ENCODE measurements at places on chromosomes 7 and 10.
A peak's percentile ranks its signal among the peaks of the same experiment; 100 is the strongest.

DNA sequence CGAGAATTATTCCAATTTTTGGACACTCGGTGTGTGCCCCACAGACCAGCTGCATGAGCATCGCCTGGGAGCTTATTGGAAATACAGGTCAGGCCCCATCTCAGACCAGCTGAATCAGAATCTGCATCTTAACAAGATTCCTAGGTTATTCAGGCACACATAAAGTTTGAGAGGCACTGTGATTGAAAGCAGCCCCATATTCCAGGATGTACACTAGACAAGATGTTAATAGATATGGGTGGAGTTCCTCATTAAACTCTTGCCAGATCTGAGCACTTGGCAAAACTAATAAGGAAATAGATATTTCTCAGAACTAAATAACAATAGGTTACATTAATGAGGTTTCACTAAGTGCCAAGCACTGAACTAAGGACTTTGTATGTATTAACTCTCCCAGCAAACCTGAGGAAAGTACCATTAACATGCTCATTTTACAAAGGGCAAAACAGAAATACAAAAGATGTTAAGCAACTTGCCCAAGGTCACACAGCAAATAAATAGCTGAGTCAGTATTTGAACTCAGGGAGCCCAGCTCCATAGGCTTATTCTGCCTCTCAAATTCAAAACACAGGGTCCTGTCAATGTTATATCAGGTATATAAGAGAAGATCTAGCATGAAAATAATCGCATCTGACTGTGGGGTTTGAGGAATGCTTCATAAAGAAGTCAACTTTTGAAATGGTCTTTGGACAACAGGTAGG lies 29.9 kb downstream of the PPP1R3C start:
- no peak for DNase-seq

- no peak for DNase-seq
Observed at GRCh38 chr7:139648941-139649425, 125.5 kb downstream of the CLEC2L start.

- DNase-seq = no peak
Observed at GRCh38 chr7:148535217-148535616, 55.3 kb upstream of the C7orf33 start.

DNA sequence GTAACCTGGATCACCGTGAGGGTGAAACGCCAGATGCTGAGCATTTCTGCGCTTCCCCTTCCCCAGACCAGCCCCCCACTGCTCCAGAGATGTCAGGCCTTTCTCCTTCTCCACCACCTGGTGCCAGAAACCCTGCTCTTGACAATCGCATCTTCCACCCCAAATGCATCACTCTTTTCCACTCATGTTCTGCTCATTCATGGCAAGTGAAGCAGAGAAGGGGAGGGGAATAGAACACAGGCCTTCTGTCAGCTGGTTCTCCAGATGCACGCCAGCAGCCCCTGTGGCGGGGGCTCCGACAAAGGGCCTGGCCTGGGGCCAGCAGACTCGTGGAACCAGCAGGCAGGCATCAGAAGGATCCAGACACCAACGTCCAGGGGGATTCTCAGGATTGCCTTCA lies 68.5 kb upstream of the SVIL start:
- peak; percentile 42 for DNase-seq

DNA sequence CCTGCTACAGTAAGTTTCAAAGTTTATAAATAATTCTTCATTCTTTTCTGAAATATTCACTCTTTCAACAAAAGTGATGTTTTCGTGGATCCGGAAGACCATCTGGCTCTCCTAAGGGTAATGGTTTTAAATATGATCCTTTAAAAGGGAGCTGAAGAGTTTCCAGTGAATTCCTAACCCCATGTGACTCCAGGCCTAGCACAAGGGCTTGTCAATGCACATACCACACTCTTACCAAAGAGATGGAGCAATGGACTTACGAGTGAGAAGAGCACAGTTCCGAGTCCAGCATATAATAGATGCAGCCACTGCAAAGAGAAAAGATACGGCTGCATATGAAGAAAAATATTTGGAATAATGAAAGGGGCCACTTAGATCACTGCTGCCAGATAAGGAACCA lies 32.1 kb upstream of the GATAD1 start:
- DNase-seq = no peak

DNA sequence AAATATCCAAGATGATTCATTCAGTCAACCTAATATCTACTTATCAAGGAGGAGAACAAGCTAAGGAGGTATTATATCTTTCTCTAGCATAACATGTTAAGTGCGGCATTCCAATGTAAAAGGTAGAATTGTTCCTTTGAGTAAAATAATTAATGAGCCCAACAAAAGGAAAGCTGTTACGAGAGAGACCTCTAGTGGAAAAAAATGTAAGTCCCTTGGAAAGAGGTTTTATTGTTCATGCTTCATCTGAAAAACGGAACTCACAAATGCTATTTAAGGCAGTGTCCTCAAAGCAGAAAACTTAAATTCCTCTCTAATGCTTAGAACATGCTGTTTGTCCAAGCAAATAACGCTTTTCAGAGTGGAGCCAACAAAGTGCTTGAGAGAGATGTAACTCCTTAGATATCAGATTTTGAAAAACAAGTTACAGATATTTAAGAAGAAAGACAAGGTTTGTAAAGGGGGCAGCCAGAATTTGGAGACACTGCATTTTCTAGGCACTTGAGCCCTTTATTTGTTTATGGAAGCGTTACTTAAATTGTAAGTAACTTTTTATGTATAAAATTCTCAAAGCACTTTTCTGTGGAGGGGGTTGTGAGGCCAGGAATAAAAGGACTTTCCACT lies 119.9 kb downstream of the TFEC start:
- peak; percentile 20 for DNase-seq

DNA sequence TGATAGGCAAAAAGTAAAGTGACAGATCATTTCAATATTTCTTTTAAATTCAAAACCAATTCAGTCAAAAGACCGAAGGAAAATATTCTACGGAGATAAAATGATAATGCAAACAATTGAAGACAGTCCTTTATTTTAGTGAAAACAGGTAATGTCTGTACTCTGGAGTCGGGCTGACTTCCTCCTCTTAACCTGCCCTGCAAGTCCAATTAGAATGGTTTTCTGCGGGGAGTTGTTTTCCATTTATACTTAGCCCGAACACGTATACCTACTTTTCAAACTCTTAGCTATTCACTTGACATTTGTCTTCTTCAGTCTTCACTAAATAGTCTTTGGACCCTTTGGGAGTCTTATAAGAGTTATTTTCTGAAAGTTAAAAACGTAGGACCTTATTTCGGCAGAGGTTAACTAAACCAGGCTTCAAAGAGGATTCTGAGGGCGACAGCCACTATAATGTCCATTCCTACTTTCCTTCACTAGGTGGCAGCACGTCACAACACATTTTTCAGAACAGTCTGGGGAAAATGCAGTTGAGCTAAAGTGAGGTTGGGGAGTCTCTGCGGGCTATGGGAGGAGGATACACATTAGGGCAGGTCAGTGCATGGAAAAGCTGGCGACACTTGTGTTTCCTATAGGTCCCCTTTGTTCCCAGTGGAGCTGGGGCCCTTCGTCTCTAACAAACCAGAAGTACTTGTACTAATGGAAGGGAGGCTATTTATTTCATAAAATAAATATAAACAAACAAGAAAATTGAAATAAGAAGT lies 472.0 kb downstream of the KCNMA1 start:
- peak; percentile 16 for DNase-seq

- no peak for DNase-seq
Observed at GRCh38 chr10:132786884-132787494, 1.0 kb upstream of the NKX6-2 start.

GRCh38 chr10:2478656-2479055 lies 588.7 kb upstream of the PFKP start:
- DNase-seq = no peak
